Activated CD4-positive, alpha-beta T cell treated with anti-CD3 and anti-CD28 coated beads, Interleukin-2, amount 50 U/mL, for 48 hours (primary cell): ENCODE measurements at places on chromosomes 2 and 18.

DNA sequence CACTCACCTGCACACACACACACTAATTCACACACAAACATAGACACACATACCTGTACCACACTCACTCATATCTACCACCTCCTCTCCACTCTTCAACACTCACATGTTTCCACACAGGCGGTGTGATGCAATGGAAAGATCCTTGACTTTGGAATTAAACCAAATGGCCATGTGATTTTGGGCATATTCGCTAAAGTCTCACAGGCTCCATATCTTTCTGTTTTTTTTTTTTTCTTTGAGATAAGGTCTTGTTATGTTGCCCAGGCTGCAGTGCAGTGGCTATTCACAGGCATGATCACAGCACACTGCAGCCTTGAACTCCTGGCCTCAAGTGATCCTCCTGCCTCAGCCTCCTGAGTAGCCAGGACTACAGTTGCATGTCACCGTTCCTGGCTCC lies 91.1 kb upstream of the MEX3C start:
- DNase-seq: no peak

GRCh38 chr18:13720123-13720522 lies 6.2 kb downstream of the FAM210A start:
- no peak for DNase-seq

- DNase-seq: peak; percentile 55
Observed at GRCh38 chr18:69469444-69469919, 68.8 kb downstream of the DOK6 start.

DNA sequence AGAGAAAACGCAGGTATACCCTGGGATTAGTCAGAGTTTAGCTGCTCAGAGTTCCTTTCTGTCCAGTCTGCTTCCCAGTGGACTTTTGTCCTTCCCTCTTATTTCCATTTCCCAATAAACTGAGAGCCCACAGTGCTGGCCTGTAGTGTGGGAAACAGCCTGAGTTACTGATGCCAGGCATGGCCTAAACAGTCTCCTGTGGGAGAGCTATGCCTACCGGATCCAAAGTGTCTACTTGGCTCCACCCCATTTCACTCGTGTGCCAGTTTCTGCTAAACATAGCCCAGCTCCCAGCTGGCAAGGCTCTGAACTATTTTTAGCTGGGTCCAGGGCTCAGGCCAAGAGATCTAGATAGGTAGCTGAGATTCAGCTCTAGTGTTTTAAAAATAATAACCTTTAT lies 15.6 kb upstream of the PPP1CB start:
- DNase-seq: no peak

GRCh38 chr2:241797441-241798080 lies 11.4 kb upstream of the NEU4 start:
- no peak for DNase-seq

GRCh38 chr2:104577143-104577542 lies 276.8 kb upstream of the POU3F3 start:
- DNase-seq: no peak

- no peak for DNase-seq
Observed at GRCh38 chr2:71880846-71881610, 266.6 kb downstream of the CYP26B1 start.

- no peak for DNase-seq
Observed at GRCh38 chr2:71244302-71244660, 17.4 kb upstream of the PAIP2B start.

DNA sequence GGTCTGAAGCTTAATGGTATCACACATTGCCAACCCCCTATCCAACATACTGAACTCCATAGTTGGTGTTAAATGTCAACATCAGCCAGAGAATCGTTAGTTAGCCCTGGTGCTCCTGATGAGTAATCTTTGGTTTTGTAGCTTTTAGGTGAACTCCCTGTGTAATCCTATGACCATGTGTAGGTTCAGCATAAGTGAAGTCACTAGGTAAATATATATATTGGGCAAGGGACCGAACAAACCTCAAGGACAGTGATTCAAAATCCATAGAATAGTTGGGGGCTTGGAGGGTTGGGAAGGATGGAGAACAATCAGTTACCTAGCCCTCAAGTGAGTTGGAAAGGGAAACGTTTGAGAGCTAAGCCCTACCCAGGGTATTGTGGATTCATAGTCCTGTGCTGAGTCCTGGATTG lies 16.0 kb upstream of the AP1S3 start:
- DNase-seq: no peak

- DNase-seq: no peak
Observed at GRCh38 chr2:16328521-16329190, 337.0 kb downstream of the CYRIA start.

- no peak for DNase-seq
Observed at GRCh38 chr2:96112501-96113366, 3.6 kb downstream of the ADRA2B start.

GRCh38 chr2:191715471-191715870 lies 37.5 kb downstream of the NABP1 start:
- DNase-seq: no peak
